NCI-H345 (cell line): ENCODE measurements at places on chromosomes 5 and 9.

GRCh38 chr5:79235634-79236361, at the start of gene JMY:
Gene JMY, plus strand, starts transcription at chr5:79236131. Its CDS starts 520 bp downstream, at chr5:79236651.
- peak; percentile 81 for DNase-seq

DNA sequence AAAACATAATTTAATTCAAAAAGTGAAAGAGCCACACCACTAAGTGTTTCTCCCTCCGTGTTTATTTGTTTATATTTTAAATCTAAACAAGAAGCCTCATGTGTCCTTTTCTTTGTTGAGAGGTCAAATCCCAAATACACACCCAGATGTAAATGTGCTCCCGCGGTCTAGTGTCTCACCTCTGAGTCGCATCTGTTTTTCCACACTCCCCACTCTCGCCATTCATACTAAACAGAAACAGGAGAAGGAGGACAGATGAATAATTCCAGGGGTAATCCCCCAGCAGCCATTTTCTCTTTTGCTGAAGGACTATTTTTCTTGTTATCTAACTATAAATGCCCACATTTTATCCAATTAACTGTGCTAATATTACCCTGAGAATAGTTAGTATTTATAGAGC, 361.6 kb upstream of the RIOK2 start:
- DNase-seq: no peak

GRCh38 chr9:64066736-64067368, 1218.2 kb downstream of the FOXD4L5 start:
- no peak for DNase-seq

DNA sequence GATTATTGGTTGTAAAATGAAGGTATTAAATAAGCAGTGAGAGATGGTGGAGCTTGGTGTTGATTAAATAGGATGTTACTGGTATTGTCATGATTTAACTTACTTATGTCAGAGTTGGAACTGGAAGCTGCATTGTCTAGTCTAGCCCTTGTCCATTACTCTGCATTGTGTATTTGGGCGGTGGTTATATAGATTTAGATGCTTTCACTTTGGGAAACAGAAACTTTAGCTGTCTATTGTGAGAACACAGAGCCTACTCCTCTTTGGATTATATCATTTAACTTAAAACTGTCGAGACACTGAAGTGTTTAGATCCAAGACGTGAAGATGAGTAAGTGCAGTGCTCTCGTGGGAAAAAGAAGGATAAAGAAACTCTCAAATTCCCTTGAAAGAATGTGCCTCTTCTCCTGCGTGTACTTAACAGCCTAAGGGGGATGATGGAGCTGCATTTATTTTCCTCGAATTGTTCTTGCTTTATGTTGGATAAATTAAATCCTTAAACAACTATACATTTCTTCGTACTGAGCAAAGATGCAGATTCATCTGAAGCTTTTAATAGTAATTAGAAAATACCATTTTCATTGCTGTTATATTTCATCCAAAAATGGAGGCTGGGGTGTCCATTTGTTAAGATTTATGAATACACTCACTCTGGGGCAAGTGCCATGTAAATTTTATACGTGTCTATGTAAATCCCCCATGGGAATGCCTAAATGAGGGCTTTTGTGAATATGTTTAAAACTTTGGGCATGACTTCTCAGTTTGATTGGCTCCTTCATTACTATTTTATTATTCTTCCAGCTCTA, 21.6 kb downstream of the FBXL7 start:
- no peak for DNase-seq

DNA sequence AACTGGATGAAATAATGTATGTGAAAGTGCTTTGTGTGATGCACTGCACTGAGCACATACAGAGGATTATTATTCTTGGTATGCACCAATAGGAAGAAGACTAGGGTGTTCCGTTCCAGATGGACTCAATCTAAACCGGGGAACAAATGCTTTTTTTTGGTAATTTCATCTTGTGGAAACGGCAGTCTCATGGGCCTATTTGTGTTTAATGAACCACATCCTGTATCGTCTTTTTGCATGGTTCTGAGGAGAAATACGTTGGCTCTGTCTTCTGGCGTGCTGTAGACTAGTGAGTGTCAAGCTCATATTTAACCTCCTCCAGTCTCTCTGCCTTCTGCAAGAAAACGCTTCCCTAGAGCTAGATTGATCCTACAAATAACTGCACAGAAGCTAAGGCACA, 30.0 kb downstream of the TRIM32 start:
- no peak for DNase-seq

DNA sequence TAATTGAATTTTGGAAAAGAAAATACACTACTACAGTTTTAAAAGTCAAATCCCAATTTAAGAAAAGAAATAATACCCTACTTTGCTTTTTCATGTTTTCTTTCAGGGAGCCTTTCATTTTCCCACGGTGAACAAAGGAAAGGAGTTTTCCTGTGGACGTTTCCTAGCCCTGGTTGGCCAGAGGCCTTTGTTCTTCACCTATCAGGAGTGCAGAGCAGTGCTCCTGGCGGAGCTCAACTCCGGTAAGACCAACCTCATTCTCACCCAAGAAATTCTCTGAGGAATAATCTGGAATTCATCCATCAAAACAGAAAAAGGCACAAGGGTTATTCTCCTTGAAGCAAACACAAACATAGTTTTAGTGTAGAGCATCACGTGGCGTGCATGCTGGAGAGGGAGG, 248.9 kb downstream of the ADGRV1 start:
- no peak for DNase-seq

GRCh38 chr9:136686534-136686793, 793 bp downstream of the AGPAT2 start:
- no peak for DNase-seq

DNA sequence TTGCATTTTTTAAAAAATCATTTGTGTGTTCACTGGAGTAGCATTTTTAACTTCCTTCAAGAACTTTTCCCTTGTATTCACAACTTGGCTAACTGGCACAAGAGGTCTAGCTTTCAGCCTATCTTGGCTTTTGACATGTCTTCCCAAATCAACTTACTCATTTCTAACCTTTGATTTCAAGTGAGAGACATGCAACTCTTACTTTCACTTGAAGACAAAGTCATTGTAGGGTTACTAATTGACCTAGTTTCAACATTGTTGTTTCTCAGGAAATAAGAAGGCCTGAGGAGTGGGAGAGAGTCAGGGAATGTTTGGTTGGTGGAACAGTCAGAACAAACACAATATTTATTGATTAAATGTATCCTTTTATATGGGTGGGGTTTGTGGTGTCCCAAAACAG, 95.0 kb upstream of the C9orf72 start:
- DNase-seq: no peak

- no peak for DNase-seq
Measured at GRCh38 chr5:130992095-130992494, 173.0 kb downstream of the HINT1 start.

DNA sequence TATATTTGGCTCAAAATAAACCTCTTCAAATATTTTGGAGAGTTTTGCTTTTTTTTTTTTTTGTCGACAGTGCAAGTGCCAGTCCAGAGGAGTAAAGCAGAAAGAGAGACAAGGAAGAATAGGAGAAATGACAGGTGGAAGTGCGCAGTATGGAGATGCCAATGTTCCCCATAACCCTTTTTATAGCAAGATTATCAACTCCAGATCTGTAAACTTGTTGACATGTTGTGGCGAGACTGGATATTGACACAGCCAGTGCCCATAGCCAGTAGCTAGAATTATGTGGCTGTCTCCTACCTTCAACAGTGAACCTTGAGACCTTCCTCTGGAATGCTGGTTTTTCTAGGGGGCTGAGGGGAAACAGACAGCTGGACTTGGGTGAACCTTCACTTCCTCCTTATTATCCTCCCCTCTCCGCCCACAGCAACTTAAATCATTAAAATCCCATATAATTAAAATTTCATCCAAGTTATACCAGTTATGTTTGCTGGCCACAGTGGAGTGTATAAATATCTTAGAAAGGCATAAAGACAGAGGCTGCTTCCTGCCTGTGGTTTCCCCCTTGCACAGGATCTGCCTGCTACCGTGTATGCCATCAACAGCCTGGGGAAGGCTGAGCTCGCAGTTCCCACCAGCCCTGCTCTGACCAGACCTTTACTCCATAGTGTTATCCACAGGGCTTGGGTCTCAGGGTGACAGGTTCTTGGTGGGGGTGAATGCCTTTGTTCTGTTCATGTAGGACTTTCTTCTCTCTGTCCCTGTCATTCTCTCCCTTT, 112.3 kb upstream of the ANKH start:
- no peak for DNase-seq

DNA sequence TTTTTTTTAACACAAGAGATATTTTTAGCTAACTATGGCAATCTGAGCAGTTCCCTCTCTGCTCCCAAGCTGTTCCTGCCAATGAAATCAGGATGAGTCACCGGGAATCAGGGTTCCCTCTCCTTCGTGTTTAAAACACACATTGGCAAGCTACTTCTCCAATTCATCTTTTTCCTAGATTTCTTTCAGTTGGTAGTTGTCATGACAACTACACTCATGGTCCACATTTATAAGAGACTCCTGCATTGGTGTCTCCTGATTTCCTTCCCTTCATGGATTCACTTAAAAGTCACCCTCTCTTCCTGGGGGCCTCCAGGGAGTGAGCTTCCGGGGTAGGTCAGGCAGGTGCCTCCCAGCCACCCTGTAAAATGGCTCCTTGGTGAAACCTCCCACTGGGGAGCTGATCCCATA, 72.3 kb upstream of the NIPAL4 start:
- no peak for DNase-seq

DNA sequence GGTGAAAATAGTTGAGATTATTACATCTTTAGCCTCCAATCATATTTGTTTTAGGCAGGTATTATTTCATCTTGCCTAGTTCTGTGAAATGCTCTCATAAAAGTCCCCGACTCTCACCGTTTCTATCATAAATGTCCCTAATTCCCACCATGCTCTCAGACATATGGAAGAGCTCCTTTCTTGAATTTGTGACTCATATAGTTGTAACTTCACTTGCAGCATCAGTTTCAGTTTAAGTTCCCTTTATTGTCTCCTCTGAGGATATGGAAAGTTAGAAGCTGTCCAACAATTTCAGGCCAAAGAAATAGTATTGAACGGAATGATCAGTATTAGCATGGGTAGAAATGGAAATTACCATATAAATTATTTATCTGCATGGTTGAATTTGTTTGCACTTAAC, 187.5 kb upstream of the NR4A3 start:
- no peak for DNase-seq

GRCh38 chr9:120592210-120592609, 12.2 kb upstream of the CDK5RAP2 start:
- no peak for DNase-seq

- no peak for DNase-seq
Measured at GRCh38 chr5:22709743-22710142, 143.4 kb downstream of the CDH12 start.

GRCh38 chr5:148963664-148964063, 99.2 kb downstream of the SH3TC2 start:
- no peak for DNase-seq

DNA sequence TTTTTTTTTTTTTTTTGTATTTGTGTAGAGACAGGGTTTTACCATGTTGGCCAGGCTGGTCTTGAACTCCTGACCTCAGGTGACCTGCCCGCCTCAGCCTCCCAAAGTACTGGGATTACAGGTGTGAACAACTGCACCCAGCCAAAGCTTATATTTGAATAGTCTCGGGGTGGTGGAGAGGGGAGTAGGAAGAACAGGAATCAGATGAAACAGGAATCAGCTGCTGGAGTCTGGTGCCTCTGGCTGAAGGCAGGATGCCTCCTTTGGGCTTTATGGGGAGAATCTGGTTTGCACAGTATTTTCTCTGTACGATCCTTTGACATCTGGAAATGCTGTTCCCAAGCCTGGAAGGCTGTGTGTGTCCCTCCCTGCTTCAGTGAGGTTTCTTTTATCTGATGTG, 10.9 kb downstream of the C5orf52 start:
- no peak for DNase-seq

DNA sequence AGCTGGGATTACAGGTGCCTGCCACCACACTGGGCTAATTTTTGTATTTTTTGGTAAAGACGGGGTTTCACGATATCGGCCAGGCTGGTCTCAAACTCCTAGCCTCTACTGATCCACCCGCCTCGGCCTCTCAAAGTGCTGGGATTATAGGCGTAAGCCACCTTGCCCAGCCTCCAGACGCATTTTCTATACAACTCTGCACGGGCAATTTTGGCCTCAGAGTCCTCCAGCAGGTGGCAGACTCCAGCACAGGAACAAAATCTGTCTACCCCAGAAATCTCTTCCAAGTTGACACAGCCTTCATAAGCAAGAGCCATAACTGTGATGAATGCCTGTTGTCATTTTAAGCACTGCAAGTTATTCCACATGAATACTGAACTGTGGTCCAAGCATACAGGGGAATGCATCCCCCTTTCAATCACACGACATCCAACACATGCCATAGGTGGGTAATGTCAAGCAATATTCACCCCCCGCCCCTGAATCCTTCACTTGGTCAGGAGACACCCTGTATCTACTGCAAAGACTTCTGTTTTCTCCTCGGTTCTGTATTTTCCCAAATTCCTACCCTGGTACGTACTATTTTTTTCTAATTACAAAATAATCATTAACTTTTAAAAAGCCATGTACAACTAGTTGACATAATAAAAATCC, 50.8 kb downstream of the ALDH7A1 start:
- DNase-seq: peak; percentile 29

- DNase-seq: no peak
Measured at GRCh38 chr5:179776411-179776938, 17.3 kb upstream of the LTC4S start.

GRCh38 chr9:130626249-130626996, 38.0 kb upstream of the PRDM12 start:
- DNase-seq: no peak
